ENCODE measurements at places on chromosomes 7 and 10.
A peak's percentile ranks its signal among the peaks of the same experiment; 100 is the strongest.

- no peak for DNase-seq
These were observed 34.7 kb downstream of the ALOX5 start for GRCh38 chr10:45408421-45409319.

GRCh38 chr7:428927-429827 lies 90.5 kb downstream of the PDGFA start:
- DNase-seq: no peak

DNA sequence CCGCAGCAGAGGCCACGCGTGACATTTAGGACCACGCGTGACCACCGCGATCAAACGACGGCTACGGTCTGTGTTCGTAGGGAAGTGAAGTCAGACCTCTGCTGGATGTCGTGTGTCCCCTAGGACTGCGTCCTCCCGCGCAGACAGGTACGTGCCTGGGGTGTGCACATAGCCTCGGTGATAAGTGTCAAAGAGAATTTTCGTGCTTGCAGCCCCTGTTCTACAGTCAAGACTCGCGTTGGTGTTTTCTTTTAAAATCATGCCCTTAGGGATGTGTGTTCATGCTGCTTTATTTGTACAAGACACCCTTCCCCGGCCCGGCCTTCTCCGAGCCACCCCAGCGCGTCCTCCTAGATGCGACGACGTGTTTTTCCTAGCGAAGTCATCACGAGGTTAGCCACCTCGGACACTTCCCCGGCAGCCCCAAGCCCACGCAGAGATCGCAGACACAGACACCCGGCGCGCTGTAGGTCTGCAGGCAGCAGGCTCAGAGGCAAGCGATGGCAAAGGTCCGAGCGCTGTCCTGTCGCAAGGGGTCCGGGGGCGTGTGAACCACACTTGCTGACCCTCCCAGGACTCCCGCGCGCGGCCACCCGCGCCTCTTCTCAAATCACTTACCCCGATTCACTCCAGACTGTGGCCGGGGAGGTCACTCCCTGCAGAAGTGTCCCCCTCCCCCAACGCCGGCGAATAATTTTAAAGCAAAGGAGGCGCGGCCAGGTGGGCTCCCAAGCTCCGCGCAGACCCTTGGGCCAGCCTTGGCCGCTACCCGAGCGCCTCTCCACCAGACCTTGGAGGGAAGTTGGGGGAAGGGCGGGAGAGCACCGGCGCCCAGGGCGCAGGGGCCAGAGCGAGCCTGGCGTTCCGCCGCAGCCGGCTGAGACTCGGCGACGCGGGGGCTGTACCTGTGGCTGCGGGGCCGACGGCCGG lies 552 bp downstream of the MKX start:
- DNase-seq: no peak

GRCh38 chr10:117590101-117590875 lies 47.7 kb downstream of the EMX2 start:
- no peak for DNase-seq

GRCh38 chr10:133254421-133255120 lies 16.9 kb downstream of the VENTX start:
- DNase-seq: no peak

GRCh38 chr7:112886208-112886607 lies 96.0 kb upstream of the TMEM168 start:
- no peak for DNase-seq

- no peak for DNase-seq
These were observed 51.3 kb downstream of the ADK start for GRCh38 chr10:74202356-74202755.

GRCh38 chr7:26948617-26949118 lies 84.3 kb upstream of the SKAP2 start:
- no peak for DNase-seq

DNA sequence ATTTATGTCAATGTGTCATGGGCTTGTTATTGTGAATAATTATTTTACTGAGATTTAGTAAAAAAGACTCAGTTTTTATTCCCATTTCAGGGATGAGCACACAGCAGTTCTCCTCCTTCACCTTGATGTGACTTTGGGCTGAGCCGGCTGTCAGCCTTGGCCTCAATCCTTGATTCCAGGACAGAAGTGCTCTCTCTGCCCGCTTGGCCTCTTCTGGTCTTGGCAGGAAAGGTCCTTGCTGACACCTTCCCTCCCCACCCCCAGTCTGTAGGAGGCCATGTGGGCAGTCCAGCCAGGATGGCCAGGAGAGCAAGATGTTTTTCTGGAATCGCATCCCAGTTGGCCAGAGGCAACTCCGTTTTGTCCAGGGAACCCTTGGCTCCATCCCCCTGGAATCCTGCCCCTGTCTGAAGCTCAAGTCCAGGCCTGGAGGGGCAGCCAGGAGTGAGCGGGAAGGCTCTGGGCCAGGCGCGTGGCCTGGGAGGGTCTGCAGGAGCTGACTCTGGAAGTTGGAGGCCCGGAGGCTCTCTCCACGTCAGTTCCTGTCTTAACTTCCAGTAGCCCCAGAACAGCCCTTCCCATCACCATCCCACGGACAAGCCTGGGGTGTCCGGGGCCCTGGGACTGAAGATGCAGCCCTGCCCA lies 100.9 kb downstream of the PDGFA start:
- DNase-seq: no peak

DNA sequence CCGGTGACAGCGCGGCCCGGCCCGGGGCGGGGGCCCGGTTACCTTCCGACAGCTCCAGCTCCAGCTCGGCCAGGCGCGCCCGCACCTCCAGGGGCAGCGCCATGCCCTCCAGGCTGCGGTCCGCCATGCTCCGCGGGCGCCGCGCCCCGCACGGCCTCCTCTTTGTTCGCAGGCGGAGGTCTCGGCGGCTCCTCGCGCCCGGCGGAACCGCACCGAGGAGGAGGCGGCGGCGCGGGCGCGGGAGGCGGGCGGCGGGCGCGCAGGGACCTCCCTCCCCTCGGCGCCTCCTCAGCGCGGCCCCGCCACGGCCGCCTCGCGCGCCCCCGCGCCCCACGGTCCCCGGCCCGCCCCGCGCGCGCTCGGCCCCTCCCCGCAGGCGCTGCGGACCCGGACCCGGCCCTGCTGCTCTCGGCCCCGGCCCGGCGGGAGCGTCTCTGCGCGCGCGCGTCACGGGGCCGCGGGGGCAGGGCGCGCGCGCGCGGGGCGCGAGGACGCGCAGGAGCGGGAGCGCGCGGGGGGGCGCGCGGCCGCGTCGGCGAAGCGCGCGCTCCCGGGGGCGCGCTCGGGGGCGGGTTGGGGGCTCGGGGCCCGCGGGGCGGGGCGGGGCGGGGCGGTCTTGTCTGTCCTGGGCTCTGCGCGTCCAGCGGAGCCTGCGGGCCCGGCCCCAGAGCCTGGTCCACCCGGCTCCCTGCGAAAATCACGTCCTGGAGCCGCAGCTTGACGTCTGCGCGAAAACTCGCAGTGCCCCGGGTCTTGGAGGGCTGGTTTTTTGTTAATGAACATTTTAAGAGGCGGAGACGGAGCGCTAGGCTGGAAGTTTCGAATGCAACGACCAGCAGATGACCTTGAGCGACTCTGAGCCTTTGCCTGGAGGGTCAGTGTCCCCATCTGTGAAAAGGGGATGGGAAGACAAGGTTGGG lies at the start of gene DIP2C:
DIP2C (minus strand) TSS at position 217 of the 920 bp plus-strand sequence; CDS start at position 127, 90 bp downstream.
- peak; percentile 78 for DNase-seq

GRCh38 chr10:79100771-79101170 lies 32.0 kb downstream of the ZMIZ1 start:
- no peak for DNase-seq

GRCh38 chr7:114368492-114368891 lies 46.1 kb upstream of the FOXP2 start:
- no peak for DNase-seq

GRCh38 chr10:131430716-131431412 lies 119.3 kb upstream of the TCERG1L start:
- DNase-seq: no peak

GRCh38 chr7:33351709-33352108 lies 222.3 kb downstream of the BBS9 start:
- DNase-seq: no peak

DNA sequence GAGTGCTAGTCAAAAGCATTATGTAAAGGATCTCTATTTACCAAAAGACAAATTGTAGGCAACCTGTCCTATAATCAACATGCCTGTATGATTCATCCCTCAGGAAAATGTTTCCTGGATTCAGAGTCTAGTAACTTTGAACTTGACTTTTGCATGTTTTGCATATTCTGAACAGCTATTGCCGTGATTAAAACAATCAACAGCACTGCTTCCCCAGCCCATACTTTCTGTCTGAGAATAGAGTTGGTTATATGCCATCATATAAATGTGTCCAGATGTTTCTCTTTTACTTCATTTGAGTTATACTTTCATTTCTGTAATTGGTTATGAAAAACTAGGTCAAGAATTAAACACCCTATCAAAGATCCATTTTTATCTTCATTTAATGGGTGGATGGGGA lies 83.5 kb downstream of the ZMYND11 start:
- DNase-seq: no peak
